ENCODE measurements at places on chromosomes 3 and 15. TPM values are rescaled to one million over a fixed set of nuclear protein-coding genes. Genes with fewer than 3 reads are reported as not detected.

VIPR1 gene
- total RNA-seq: 3.9 TPM

PARP14 gene
- total RNA-seq: 15.9 TPM

GOLGA8J gene
- total RNA-seq: 0.20 TPM

IMPG2 gene
- 0.08 TPM for total RNA-seq

VWA5B2 gene
- total RNA-seq: not detected

CYP19A1 gene
- total RNA-seq: not detected

OR5H1 gene
- not detected for total RNA-seq

OXTR gene
- 0.16 TPM for total RNA-seq

SCG5 gene
- 0.80 TPM for total RNA-seq

SLC12A1 gene
- total RNA-seq: not detected

FAM131A gene
- 7.3 TPM for total RNA-seq

SNTN gene
- not detected for total RNA-seq

MYO5C gene
- 19.7 TPM for total RNA-seq

DGKG gene
- total RNA-seq: 0.40 TPM

DNAH12 gene
- 0.08 TPM for total RNA-seq

ECE2 gene
- not detected for total RNA-seq

INAFM2 gene
- total RNA-seq: 7.1 TPM

Measured in esophagus mucosa (tissue), 1 donor.